ENCODE measurements at places on chromosomes 3 and 15.

DNA sequence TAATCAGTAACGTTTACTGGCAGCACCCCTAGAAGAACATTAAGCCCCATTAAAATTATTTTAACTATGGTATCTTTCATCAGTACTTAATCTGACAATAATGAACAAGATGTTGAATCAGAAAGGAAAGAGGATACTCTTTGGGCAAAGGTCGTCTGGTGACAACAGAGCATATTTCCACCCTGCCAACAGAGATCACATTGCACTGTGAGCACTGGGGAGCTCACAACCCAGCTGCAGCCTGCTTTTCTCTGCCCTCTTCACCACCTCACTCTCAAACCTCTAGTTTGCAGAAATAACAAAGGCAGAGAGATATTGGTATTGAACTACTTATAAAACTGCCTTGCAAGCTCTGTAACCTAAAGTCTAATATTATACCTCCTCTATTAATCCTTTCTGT is 130.0 kb downstream of the FBN1 start:
- DNase-seq = no peak

- no peak for DNase-seq
Measured at GRCh38 chr15:61227269-61227949, 1.7 kb downstream of the RORA start.

GRCh38 chr3:31911643-31912042 is 69.4 kb downstream of the OSBPL10 start:
- no peak for DNase-seq

DNA sequence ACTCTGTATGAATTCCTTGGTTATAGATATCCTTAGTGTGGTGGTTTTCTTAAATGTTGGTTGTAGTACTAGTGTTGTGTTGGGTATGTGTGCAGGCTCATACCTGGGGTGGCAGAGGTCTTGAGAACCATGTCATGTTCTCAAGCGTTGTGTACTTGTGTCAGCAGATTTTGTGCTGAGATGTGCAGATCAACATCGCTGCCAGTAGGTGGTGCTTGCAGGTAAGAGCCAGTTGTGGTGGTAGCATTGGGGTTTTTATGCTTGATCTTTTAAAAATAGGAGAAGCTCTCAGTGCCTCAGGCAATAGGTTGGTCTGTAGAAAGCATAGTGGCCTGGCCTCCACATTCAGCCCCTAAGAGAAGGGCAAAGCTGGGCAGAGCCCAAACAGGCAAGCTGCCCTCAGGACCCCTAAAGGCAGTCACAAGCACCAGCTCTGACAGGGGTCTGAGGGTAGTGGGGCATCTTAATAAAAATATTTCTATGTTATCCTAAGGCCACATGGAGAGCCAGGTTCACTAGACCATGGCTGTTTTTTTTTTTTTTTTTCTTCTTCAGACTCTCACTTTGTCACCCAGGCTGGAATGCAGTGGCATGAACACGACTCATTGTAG is 164.0 kb downstream of the IL20RB start:
- no peak for DNase-seq

- no peak for DNase-seq
Measured at GRCh38 chr3:138172625-138173024, 2.1 kb downstream of the DBR1 start.

GRCh38 chr3:14561051-14561960 is 21.2 kb upstream of the GRIP2 start:
- DNase-seq = no peak

DNA sequence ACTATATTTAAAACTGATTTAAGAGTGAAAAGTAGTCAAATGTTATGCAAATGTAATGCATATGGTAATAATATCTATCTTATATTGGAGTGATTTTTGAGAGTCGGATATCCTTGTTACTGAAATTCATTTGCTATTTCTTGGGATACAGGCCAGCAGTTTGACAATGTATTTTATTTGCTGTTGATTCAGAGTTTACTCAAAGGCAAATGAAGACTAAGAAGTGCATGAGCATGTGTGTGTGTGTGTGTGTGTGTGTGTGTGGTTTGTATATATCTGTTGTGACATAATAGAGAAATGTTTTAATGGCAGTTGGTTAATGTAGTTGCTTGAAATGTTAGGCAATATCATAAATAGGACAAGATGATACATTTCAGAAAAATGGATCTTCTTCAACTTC is 39.0 kb downstream of the UNC13C start:
- DNase-seq = no peak

GRCh38 chr15:85443593-85444087 is 63.2 kb downstream of the AKAP13 start:
- no peak for DNase-seq

- no peak for DNase-seq
Measured at GRCh38 chr15:88377509-88377908, 89.7 kb downstream of the MRPL46 start.

- DNase-seq = no peak
Measured at GRCh38 chr15:76868740-76869139, 36.4 kb downstream of the SCAPER start.

- no peak for DNase-seq
Measured at GRCh38 chr3:121975702-121976302, 46.2 kb downstream of the ILDR1 start.

DNA sequence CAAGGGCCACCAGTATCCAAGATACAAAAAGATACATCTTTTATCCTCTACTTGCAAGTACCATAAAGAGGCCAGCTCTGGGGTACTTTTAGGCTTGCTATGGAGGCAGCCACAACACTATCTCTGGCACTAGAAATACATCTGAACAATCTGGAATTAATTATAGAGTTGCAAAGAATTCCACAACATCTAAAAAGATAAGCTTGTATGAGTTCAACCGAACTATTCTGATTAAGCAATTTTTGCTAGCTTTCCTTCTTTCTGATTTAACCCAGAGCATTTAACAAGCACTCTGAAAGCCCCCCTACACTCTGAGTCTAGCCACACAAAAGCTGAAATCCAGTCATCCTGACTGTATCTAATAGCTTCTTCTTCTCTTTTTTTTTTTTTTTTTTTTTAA is 95.4 kb downstream of the FRMD5 start:
- DNase-seq = no peak

DNA sequence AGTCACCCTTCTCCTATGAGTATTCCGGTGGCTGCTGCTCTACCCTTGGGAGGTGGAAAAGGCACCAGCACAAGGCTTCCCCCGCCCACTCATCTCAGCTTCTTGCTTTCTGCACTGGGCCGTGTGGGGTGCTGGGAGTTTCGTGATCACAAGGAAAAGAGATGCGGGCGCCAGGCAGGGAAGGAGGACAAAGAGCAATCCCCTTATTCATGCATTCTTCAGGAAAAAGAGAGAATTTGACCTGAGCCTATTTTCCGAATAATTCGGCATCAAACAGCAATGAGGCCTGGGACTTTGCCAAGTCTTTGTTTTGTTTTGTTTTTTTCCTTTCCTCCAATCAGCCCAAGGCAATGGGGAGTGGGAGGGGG is 102.2 kb upstream of the LPP start:
- DNase-seq = no peak

GRCh38 chr3:150049317-150049716 is 78.6 kb upstream of the PFN2 start:
- no peak for DNase-seq

- DNase-seq = no peak
Measured at GRCh38 chr3:25044762-25045710, 383.0 kb upstream of the RARB start.

GRCh38 chr3:100277255-100277800 is 16.5 kb downstream of the TBC1D23 start:
- no peak for DNase-seq

GRCh38 chr3:31622636-31623288 is 90.0 kb downstream of the STT3B start:
- DNase-seq = no peak

GRCh38 chr15:55422089-55422488 is 13.8 kb downstream of the PIERCE2 start:
- DNase-seq = no peak

- DNase-seq = no peak
Measured at GRCh38 chr3:31247850-31248562, 284.7 kb upstream of the STT3B start.

DNA sequence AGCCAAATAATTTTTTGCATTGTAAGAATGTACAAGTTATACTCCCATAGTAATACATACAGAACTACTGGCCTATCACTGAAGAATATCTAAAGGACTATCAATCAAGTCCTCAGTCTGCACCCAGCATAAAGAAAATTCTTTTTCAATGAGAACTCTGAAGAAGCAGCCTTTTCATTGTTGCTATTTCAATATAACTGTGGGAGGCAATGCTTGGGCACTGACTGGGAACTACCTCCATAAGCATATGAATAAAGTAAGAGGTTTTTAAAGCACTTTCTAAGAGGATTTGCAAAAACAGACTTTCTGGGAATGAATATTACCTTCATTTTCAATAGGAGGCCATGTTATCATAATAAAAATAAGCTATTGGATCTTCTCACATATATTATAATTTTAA is 24.6 kb upstream of the NECTIN3 start:
- DNase-seq = no peak

DNA sequence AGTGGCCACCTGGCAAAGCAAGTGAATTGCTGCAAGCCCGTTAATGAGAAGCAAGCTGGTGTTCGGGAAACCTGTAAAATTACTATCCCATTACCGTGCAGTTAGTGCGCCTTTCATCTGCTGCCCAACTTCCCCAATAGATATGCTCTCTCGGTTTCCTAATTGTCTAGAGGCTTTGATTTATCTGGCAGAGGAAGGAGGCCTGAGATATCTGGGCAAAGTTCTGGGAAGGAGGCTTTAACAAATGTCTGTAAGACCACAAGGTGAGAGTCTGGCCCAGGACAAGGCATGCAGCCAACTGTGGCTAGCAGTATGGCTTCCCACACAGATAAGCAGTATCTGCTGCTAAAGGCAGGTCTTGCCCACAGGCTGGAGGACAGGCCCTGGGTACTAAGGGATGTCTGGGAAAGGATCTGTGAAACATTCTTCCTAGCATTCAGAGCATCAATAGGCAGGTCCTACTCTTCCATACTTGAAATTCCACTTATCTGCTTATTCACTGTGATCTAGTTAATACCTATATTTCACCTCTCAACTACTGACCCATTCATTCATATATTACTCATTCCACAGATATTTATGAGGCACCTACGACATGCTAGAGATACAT is 130.0 kb upstream of the SLC2A2 start:
- no peak for DNase-seq

- no peak for DNase-seq
Measured at GRCh38 chr3:41234823-41235721, 35.8 kb downstream of the CTNNB1 start.

DNA sequence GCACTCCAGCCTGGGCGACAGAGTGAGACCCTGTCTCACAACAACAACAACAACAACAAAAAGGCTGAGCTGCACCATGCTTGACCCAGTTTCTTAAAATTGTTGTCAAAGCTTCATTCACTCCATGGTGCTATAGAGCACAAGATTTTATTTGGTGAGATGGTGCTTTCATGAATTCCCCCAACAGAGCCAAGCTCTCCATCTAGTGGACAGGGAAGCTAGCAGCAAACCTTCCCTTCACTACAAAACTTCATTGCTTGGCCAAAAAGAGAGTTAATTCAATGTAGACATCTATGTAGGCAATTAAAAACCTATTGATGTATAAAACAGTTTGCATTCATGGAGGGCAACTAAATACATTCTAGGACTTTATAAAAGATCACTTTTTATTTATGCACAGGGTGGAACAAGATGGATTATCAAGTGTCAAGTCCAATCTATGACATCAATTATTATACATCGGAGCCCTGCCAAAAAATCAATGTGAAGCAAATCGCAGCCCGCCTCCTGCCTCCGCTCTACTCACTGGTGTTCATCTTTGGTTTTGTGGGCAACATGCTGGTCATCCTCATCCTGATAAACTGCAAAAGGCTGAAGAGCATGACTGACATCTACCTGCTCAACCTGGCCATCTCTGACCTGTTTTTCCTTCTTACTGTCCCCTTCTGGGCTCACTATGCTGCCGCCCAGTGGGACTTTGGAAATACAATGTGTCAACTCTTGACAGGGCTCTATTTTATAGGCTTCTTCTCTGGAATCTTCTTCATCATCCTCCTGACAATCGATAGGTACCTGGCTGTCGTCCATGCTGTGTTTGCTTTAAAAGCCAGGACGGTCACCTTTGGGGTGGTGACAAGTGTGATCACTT is 2.0 kb downstream of the CCR5 start:
- no peak for DNase-seq
